ENCODE measurements at places on chromosomes 1 and 21.

DNA sequence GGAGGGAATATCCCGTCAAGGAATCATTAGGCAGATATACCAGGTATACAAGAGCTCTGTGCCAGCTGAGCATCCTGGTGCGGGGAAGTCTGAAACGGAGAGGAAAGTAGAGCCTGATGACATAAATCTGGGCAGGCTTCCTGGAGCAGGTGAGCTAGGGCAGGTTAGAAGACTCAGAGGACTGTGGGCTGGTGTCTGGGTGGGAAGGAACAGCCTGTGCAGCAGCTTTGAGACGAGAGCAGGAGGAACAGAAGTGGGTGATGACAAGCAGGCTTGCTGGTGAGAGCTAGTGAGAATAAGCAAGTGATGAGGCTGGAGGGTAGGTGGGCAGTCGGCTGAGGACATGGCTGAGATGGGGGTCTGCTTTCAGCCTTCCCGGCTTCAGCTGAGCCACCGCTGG, 6.7 kb downstream of the CELSR2 start:
- DNase-seq = no peak

DNA sequence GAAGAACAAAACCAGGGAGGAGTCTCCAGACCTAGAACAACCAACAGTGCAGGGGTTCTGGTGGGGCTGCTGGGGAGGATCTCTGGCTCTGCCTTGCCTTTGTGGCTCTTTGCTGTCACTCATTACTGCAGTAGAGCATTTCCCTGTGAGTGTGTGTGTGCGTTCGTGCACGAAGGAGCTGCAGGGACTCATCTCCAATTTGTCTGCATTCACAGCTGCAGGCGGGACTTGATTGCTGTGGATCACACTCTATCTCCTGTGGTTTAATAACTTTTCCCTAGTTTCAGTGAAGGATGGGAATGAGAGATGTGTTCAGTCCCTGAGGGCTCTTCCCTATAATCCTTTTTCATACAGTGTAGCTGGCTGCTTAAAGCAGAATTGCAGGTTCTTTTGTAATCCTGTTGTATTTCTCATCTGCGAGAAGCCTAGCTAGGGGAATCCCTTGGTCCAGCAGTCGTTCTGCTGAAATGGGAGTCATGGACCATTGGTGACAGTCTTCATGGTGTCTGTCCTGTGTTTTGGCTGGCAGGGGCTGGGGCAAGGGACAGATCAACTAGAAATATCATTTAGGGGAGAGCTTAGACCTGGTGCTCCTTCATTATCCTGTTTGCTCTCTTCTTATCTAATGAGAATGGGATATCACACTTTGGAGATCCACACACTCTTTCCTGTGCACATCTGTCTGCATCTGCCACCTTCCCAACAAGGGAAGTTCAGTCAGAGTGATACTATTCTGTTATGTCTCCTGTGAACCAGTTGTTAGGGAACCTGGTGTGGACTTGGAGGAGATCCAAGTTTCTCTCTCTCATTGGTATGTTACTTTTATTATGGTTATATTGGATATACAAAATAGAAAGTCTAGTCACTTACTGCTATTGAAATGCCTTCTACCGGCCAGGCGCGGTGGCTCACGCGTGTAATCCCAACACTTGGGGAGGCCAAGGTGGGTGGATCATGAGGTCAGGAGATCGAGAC, 3.0 kb downstream of the PCP4L1 start:
- DNase-seq = no peak

GRCh38 chr1:121516234-121516967, 331.6 kb downstream of the SRGAP2C start:
- no peak for DNase-seq

- no peak for DNase-seq
Observed at GRCh38 chr1:12572522-12572921, 45.5 kb downstream of the DHRS3 start.

- DNase-seq = no peak
Observed at GRCh38 chr1:33436557-33437285, 5.8 kb upstream of the PHC2 start.

GRCh38 chr1:172134087-172134731, 286.3 kb upstream of the C1orf105 start:
- no peak for DNase-seq

- DNase-seq = no peak
Observed at GRCh38 chr1:36508257-36508656, 25.5 kb upstream of the CSF3R start.

DNA sequence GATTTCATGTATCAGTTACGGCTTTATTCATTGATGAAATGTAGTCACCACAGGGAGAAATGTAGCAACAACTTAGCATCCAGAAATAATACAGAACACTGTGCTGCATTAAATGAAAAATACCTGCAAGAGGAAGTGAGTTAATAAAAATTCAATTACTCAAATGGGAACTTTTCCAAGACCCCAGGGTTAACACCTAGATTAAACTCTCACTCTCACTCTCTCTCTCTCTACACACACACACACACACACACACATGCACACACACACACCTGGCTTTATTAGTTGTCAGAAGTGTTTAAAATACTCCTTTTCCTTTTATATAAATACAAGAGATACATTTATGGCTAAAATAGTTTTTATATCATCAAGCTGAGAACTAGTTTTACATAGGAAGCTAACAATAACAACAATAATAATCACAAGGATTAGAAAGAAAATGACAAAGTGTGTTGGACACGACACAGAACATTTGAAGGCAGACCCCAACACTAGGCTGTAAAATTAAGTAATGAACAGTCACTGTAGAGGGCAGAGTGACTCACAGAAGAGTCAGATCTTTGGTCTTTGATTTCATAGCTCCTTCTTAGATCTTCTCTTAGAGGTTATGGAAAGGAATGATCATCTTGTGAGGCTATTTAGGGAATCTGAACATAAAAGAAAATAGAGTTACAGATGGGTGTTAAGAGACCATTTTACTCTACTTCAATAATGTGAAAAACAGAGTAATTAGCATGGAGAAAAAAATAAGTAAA, 1266.0 kb upstream of the ADGRL2 start:
- DNase-seq = no peak

DNA sequence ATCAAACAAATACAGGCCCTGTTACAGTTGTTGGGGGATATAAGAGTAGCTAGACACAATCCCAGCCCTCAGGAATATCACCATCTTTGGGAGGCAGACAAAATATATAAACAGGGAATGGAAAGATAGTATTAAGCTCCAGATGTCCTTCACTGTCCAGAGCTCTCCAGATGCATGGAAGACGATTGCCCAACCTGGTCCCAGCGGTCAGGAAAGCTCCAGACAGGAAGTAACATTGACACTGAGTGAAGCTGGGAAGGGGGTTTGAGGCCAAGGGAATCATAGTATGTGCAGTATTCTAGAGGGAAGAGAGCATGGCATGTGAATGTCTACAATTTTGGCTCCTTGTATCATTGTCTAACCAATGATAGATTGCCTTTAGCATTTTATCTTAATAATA, 173.9 kb upstream of the HOOK1 start:
- no peak for DNase-seq

DNA sequence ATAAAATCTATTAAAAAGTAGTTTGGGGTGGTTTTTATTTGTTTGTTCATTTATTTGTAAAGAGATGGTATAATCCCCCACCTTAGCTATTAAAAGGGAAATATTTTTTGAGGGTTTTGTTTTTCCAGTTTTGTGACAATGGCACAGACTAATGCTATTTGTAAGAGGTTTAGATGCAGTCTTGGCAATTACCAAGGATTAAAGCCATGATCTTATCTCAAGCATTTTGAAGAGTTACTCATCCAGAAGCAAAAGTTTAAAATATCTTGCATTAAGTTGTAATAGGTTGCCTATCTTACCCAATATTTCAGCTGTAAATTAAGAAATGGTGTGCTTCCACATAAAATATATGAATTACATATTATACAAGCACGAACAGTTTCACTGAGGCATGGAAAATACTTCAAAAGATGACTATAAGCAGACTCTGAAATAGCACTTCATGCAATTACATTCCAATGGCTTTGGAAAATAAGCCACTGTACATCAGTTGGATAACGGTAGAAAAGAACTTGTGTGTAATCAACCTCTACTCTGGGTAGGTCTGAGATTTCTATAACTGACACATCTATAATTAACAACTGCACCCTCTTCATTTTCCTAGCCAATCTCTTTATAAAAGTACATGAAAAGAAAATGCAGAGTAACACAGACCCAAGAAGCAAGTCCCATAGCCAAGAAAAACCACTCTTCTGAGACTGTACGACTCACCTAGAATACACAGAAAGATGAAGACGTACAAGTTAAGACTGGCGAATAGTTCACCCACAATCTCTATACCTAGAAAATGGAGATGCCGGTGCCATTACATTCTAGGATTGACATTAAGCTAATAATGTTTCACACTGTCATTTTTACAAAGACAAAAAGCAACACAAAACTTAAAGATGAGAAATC, 95.2 kb downstream of the PTPN14 start:
- no peak for DNase-seq

DNA sequence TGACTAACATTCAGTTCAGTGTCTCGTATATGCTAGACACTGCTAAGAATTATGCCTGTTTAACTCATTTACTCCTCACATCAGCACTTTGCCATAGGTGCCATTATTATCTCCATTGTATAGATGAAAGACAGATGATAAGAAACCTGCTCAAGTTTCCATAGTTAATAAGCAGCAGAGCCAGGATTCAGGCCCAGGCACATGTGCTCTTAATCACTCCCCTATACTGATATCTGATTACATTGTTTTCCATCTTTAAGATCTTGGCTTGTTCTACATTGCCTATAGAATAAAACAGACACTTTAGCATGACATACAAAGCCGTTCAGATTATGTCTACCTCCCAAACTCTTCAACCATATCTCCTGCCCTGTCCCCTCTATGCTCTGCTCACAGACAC, 30.5 kb upstream of the USH2A start:
- DNase-seq = no peak

- DNase-seq = no peak
Observed at GRCh38 chr21:26137379-26138060, 33.0 kb downstream of the APP start.

GRCh38 chr1:206679738-206680211, 4.9 kb upstream of the MAPKAPK2 start:
- DNase-seq = no peak

GRCh38 chr1:56309065-56309464, 270.3 kb downstream of the PLPP3 start:
- DNase-seq = no peak

- DNase-seq = no peak
Observed at GRCh38 chr21:40563900-40564299, 283.1 kb downstream of the DSCAM start.

DNA sequence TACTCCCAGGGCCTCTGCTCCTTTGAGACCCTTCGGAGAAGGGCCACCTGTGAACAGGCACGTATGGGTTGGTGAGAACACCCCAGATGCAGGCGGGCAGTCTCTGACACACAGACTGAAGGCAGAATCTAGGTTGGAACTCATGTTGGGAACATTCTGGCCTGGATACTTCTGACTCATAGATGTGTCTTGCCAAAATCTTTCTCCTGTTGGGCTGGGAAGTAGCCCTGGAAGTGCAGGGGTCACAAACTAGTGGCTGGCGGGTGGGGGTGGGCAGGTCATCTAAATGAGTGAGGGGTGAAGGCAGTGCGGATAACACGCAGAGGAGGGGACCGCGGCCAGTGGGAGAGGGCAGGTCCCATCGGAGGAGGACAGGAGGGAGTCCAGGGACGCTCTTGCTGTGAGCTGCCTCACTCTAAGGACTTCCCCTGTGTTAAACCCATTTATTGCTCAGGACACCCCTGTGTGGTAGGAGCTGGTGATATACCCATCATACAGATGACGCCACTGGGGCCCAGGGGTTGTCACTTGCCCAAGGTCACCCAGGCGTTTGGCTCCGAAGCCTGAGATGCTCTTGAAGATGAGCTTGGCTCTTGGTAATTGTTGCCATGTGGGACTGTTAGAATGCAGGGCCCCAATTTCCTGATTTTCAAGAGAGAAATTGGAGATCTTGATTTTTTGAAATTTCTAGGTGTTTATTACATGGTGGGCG, 181.0 kb downstream of the PTPRU start:
- no peak for DNase-seq

DNA sequence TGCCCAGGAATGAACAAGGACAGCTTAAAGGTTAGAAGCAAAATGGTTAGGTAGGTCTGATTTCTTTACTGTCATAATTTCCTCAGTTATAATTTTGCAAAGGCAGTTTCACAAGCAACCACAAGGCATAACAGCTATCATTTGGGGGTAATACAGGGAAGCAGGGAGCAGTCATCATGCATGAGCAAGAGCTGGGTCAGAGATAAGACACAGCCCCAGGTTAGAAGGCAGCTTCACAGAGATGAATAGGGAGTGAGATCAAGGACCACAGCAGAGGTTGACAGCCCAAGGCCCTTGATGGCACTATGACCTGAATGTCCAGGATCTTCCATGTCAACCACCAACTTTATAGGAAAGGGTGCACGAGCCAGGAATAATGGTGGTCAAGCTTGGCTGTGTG, 9.0 kb upstream of the CSRP1 start:
- no peak for DNase-seq

DNA sequence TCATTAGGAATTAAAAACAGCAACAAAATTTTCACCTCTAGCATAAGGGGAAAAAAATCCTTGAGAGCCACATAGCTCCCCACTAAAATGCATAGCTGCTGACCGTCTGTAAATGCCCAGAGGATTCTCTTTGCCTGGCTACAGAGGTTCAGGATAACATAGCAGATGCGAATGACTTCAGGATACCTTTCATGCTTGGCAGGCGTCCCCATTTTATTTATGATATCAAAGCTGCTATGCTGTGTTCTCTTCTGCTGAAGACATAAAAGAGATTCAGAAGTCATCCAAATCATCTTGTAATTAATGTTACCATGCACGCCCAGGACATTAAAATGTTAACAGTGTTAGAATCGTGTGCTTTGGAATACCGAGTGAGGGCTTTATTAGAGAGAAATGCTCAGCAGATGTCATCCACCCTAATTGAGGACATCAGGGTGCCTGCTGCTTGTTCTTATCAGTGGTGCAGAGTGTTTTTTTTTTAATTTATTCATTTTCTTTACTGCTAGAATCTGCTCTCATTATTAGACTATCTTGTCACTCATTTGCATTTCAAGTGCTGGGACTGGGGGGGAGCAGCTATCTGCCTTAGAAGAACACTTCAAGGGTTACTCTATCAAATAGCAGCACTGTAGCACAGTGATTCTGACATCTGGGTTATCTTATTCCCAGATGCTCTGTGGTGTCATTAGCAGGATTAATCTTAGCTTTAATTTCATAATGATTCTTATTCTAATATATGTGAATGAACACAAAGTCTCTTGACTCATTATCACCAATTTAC, 139.5 kb downstream of the ZNF326 start:
- DNase-seq = no peak

DNA sequence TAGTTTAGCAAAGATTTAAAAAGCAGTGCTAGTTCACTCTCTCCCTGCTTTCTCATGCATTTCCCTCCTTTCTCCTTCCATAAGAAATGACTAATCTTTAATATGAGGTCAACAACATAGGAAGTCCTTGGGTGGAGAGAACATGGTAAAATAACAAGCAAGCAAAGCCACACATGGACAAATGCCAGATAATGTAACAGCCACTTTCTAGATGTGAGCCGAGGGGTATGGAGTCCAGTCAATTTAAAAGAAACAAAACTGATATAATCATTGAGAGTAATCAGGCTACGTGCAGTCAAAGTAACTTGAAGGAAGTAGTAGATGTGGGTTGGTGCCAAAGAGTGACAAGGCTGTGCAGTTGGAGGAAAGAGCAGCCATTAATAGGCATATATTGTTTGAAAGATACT, 69.6 kb downstream of the DUSP10 start:
- DNase-seq = no peak
